Fibroblast of pulmonary artery (primary cell): ENCODE measurements at places on chromosomes 11 and 22.

DNA sequence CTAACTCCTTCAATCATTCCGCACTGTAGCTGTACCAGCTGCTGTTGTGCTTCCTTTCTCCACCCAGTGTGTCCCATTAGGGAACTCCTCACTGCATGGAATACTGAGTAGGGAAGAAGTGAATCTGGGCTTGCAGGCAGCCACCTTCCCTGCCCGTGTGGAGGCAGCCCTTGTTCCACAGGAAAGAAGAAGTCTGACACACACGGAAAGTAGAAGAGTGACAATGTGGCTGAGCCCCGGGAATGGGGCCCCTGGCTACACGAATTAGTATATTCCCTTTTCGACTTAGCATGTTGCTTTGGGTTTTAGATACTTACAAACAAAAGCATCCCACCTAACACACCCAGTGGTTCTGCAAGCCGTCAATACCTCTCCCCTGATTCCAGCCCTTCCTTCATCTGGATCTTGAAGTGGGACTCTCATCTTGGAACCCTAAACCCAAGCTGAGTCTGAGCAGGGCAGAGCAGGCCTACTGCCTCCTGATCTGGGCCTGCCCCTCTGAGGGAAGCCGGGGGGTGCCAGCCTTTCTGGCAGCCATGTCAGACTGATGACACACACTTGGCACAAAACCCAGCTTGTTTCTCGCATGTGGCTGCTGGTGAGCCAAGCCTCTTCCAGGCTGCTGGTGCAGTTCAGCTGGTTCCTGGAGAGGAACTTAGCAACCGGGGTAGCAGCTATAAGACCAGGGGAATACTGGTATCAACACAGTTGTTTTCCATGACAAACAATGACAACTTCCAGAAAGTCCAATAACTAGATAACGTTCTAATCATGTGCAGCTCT, 71.6 kb downstream of the C11orf58 start:
- peak; percentile 70 for DNase-seq

DNA sequence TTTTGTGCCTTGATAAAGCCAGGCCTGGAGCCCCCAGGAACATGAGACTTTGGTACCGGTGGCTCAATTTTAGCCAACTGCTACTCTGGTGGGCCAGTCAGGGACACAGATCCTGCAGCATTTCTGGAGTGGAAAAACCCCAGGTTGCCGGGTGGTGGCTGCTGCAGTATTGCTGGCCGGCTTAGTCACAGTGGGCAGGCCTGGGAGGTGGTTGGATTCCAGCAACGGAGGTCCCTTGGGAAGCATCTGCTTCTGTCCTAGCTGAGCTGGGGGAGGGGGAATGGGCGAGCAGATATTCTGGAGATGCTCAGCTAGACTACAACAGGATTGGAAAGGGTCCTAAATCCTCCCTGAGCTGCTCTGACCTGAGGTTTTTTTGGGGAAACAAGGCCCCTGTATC, 31.6 kb upstream of the ACCSL start:
- peak; percentile 78 for DNase-seq

GRCh38 chr11:111577821-111578220, 24.4 kb upstream of the SIK2 start:
- no peak for DNase-seq

DNA sequence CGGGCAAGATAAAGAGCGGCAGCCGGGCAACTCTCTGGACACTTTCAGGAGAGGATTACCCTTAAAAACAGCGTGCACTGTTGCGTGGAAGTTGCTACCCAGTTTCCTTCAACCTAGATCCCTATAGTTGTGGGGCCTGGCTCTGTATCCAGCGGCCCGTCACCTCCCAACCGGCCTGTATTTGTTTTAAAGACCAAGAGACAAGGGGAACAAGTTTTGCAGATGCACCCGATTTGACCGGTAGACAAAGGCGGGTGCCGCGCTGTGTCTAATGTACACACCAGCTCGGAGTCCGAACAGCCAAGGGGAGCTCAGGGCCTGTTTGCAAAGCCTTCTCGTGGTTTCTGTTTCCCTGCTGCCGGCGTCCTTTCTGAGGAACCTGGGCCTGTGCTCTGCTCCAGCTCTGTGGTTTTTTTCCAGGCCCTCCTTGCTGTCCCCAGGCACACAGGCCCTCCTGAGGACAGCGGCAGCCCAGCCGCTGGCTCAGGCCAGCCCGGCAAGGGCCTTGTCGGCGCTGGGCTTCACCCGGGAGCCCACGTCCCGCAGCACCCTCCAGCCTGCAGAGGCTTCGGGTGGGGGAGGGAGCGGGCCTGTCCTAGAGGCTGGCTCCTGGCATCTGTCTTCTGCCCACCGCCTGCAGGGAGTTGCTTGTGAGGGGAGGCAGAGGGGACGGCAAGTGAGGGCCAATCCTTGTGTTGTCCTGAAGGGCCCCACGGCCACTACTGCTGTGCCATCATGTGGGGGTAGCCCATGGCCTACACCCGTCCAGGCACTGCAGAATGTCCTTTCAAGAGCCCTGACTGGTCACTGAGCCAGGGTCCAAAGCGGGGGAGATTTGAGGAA, 1.4 kb downstream of the TBX1 start:
- no peak for DNase-seq

DNA sequence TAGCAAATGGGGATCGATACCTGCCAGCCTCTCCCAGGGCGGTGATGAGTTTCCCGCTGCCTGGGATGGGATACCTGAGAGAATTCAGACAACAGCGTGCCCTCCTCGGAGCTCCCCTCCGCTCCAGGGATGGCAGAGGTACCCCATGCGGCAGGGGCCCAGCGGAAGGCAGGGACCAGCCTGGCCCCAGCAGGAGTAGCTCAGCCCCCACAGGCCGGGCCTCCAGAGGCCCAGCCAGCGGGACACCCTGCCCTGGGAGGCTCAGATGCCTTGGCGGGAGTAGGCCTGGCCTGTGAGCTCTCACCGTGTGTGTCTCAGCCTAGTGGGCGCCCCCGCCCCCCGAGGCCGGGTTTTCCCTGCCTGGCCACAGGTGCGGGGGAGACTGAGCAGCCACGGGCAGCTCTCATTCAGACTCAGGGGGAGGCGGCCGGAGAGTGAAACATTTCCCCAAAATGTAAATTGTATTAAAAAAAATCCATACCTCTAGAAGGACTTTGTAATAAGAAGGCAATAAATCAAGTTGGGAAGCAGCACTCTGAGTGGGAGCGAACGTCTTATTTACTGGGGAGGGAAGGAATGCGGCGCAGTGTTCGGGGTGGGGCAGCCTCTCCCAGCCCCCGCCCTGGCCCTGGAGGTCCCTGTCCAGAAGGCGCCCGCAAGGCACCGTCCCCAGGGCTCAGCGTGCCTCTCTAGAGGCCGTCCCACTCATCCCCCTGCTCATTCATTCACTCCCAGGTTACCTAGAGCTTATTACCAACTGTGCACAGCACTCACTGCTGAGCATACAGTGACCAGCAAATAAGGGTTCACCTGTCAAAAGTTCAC, 888.0 kb downstream of the BRD1 start:
- no peak for DNase-seq

DNA sequence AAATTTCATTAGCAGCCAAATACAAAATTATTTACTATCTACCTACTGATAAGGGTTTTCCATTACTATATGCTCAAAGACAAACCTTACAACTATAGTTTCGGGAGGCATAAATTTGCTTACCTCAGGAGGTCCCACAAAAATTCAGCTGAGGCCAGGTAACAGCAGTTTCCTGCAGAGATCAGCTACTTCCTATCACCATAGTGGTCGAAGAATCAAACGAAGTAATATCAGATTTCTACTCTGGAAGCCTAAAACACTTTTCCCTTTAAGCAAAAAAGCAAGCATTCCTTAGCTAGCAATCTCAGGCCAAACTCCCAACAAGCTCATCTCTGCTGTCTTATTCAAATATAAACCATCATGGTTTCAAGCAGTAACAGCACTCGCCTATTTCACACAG, 3.1 kb downstream of the NAP1L4 start:
- DNase-seq, result no peak

DNA sequence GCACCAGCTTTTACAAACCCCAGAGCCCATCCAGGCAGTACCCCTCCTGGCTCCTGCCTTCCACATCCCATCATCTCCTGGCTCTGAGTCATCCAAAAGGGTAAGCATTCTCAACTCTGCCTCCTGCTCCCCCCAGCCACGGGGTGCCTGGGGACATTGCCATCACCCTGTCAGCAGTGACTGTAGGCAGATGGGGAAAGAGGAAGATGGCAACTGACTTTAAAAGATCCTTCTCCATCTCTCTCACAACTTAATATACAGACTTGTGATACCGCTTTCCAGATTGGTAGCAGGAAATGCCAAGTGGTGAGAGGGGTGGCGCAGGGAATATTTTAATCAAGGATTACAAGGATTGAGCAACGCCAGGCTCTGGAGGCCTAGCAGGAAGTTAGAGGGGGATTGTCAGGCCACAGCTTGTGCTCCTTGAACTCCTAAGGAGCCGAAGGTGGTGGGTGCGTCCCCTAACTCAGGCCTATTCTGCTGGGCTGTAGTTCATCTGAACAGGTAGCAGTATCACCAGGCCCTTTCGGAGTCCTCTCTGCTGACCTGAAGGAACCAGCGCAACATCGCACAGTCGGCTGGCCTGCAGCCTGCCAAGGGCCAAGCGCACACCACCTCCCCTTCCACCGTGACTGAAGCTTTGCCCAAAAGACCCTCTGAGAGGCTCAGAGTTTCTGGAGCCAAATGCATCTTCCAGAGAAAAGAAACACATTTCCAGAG, 83.3 kb downstream of the ZC3H12C start:
- DNase-seq, result peak; percentile 57

GRCh38 chr11:113974741-113975470, at the start of gene HTR3A:
Gene HTR3A, plus strand, starts transcription at chr11:113975108. Its CDS starts 218 bp downstream, at chr11:113975326.
- DNase-seq, result peak; percentile 45

GRCh38 chr11:35479731-35480130, 45.7 kb downstream of the PAMR1 start:
- DNase-seq, result no peak

DNA sequence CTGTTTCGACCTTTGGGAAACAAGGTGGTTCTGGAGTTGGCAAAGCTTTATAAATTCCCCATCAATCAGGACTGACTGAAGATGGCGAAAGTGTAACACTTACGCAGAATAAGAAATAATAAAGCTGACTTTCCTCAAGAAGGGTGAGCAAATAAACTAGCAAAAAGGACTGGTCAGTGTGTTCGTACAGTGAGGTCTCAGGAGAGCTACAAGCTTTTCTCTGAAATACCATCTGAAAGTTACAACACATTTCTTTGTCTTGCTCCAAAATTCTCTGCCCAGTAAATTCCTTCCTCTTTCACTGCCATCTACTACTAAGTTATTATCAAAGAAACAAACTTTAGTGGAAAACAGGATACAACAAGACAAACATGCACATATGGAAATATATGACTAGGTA, 13.4 kb downstream of the PITPNB start:
- DNase-seq, result peak; percentile 27

GRCh38 chr11:18706330-18707243, 8.0 kb downstream of the TMEM86A start:
- DNase-seq, result peak; percentile 50

DNA sequence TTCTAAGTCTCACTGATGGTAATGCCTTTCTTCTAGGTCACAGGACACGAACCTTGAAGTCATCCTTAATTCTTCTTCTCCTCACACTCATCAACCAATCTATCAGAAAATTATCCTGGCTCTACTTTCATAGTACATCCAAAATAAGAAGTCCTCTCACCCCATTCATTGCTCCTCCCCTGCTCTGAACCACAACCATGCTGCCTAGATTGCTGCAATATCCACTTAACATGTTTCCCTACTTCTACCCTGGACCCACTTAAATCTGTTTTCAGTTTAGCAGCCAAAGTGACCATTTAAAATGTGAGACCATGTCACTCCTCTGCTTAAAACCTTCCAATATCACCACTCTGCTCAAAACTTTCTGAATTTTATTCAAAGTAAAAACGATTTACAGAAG, 445.9 kb upstream of the FAT3 start:
- DNase-seq, result no peak

- DNase-seq, result no peak
Measured at GRCh38 chr11:78740199-78741071, 165.8 kb upstream of the NARS2 start.

- no peak for DNase-seq
Measured at GRCh38 chr22:43529934-43530333, 118.1 kb downstream of the MPPED1 start.

DNA sequence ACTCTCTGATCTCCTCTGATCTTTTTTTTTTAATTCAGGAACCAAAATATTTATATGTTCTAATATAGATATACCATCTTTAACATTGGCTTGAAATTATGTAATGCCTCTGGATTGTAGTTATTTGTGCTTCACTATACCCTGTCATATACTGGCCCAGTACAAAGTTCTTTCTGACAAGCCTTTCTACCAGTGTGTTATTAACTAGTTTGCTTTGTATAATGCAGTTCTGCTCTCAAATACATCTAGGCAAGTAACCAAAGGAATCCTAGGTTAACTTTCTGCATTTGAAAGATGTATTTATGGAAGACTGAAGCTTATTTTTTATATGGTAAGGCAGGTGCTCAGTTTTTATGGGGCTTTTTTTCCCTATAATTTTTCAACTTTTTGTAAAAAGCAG, 36.1 kb downstream of the ARHGEF12 start:
- no peak for DNase-seq
